ENCODE measurements at places on chromosomes 4 and X. TPM values are rescaled to one million over a fixed set of nuclear protein-coding genes. Genes with fewer than 3 reads are reported as not detected.

GRCh38 chrX:111955901-111956300 lies 79.9 kb downstream of the TRPC5OS start:
- DNase-seq = no peak

- DNase-seq = no peak
These were observed 9.6 kb downstream of the KDM6A start for GRCh38 chrX:44882635-44883034.

DNA sequence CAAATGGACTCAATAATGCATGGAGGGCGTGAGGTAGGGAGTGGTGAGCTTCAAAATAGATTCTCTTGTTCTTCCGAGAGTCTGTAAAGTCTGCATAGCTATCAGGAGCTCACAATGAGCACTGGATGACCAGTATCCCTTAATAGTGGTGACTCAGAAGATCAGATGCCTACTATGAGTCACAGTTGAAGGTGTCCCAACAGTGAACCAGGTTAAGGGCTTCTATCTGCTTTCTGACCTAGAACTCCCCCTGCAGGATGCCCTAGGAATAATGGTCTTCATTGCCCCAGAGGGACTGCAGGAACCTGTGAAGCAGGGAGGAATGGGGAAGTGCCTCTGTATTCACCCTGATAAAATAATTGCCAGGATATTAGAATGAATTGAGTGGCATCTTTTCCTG lies 22.1 kb downstream of the DGKK start:
- peak; percentile 22 for DNase-seq

- DNase-seq = peak; percentile 6
These were observed 46.6 kb upstream of the DHX15 start for GRCh38 chr4:24630937-24631336.

- no peak for DNase-seq
These were observed 129.5 kb downstream of the KCTD8 start for GRCh38 chr4:44319129-44319528.

Gene ZNF711
- total RNA-seq = 0.43 TPM

Gene ODAPH
- total RNA-seq = not detected

Gene GABRB1
- not detected for total RNA-seq

Gene TRIM60
- total RNA-seq = not detected
